ENCODE measurements at places on chromosomes 4 and X.

- DNase-seq: no peak
Observed at GRCh38 chr4:98125585-98125984, 17.7 kb downstream of the STPG2 start.

- DNase-seq: peak; percentile 85
Observed at GRCh38 chr4:40909363-40909876, 159.7 kb downstream of the NSUN7 start.

DNA sequence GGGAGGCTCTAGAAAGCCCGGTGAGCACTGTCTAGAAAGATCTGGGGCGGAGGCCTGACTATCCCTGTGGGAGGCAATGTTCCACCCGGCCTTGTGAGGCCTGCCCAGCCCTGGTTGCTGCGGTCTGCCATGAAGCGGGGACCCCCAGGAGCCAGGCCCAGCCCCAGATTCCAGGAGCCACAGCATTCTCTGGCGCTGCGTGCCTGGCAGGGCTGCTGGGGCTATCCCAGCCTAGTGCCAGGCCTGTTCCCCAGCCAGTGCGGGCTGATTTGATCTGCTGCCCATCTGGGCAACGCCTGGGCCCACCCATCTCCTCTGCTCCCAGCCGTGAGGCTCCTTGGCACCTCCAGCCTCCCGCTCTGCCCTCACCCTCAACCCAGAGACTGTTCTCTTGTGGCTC lies 19.6 kb downstream of the ATP2B3 start:
- no peak for DNase-seq

DNA sequence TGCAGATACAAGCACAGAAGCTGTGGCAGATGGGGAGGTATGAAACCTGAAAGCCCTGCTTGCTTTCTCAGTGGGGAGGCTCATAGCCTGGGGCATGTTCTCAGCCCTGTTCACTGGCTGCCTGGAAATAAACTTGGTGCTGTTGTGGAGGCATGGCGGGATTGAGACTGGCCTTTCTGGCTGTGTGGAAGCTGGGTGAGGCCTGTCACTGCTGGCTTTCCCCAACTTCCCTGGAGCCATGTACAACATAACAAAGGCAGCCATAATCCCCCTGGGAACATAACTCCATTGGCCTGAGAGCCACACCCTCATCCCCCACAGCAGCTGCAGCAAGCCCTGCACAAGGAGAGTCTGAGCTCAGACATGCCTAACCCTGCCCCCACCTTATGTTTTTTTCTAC lies 237.7 kb upstream of the TLL1 start:
- DNase-seq: no peak

DNA sequence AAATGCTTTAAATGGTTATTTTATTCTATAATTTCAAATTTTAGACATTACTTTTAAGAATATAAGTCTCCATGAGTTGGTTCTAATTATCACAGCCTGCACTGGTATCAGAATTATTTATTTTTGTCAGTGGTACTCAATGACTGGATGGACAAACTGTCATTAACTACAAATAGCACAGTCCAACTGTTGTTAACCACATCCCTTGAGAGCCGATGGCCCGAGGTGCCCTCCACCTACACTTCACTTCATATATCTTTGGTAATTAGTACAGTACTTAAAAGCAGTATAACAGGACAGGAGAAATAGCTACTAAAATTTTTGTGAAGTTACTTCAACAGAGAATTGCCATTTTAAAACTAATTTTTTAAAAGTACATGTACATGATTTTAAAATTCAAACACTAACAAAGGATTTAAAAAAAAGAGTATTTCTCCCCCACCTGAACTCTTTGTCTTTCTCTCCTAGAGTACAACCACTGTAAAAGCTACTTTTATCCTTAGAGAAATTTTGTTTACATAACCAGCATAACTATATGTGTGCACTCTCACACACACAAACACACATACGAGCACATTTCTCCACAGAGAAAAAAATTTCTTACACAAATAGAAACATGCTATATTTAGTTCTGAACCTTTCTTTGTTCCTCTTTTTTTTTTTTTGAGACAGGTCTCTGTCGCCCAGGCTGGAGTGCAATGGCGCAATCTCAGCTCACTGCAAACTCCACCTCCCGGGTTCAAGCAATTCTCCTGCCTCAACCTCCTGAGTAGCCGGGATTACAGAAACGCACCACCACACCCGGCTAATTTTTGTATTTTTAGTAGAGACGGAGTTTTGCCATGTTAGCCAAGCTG lies 6.5 kb downstream of the TIFA start:
- DNase-seq: no peak

- no peak for DNase-seq
Observed at GRCh38 chr4:48380583-48381167, 39.3 kb downstream of the SLAIN2 start.

DNA sequence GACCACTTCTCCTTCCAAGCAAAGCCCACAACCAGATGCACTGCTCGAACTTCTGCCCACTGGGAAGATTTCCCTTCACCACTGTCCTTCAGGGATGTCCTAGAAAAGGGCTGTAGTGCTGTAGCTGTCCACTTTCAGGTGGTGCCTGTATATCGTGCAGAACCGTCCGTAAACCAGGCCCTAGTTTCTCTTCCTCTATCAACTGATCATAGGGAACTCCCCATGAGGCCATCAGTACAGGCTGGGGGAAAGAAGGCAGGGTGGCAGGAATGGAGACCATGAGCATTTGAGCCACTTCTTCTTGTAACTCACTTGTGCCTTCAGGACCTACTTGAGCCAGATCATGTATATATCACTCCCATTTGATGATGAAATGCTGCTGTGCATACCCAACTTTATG lies 57.3 kb upstream of the FAM9B start:
- no peak for DNase-seq

DNA sequence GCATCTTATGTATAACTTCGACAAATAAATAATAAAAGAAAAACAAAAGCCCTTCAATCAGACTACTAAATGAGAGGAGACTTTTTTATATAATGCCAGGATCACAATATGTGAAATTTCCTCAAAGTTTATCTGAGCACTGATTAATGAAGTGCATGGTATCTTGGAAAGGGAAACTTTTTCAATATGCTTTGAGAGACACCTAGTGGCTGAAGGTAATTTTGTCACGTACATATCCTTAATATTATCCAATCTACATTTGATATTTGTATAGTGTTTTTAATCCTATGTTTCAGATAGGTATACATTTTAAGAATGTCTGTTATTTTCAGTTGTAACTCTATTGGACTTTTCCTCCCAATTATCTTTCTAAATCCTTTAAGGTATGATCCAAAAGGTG lies 146.8 kb downstream of the KLHL4 start:
- DNase-seq: no peak

- DNase-seq: no peak
Observed at GRCh38 chr4:114229706-114230105, 250.3 kb upstream of the ARSJ start.

- DNase-seq: no peak
Observed at GRCh38 chr4:32858971-32859370, 2138.8 kb downstream of the PCDH7 start.

DNA sequence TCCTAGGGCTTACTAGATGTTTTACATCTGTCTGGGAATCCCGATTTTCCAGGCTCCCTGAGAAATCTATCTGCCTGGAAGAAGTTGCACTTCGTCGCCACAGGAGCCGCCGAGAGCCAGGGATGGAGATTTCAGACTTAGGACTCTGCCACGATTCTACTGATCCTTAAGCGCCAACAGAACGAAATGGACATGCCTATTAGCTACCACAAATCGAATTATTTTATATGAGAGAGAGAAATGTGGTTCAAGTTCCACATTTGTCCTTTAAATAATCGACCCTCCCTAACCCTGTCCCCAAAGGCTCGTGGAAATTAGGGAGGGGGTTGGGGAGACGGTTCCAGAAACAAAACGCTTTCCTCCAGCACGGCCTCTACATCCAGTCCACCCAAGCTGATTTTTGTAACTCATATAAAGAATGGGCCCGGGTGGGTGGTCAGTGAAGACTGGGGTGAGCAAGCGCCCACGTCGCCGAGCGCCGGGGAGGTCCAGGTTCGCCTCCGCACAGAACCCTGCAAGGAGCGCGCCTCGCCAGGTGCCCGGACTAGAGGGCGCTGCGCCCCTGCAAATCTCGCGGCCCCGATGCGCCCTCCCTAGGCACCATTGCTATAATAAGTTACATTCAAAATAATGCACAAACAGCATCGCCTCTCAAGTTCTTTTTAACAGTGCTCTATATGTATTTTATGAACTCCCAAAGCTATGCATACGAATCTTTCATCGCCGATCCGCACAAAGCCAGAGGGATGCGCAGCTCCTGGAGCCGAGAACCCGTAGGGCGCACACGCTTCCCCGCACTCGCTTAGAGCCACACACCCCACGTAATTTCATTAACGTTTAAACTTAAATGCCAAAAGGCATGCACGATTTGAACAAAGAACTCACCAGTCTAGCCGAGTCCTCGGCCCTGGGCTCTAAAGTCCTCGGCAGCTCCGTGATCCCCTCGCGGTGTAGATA lies 2.1 kb upstream of the FAT1 start:
- DNase-seq: peak; percentile 83

GRCh38 chrX:153226344-153227185 lies 47.5 kb downstream of the MAGEA1 start:
- peak; percentile 57 for DNase-seq

GRCh38 chr4:109945056-109945455 lies 32.4 kb downstream of the EGF start:
- no peak for DNase-seq

- no peak for DNase-seq
Observed at GRCh38 chrX:103258275-103258674, 3.3 kb upstream of the TCEAL8 start.

DNA sequence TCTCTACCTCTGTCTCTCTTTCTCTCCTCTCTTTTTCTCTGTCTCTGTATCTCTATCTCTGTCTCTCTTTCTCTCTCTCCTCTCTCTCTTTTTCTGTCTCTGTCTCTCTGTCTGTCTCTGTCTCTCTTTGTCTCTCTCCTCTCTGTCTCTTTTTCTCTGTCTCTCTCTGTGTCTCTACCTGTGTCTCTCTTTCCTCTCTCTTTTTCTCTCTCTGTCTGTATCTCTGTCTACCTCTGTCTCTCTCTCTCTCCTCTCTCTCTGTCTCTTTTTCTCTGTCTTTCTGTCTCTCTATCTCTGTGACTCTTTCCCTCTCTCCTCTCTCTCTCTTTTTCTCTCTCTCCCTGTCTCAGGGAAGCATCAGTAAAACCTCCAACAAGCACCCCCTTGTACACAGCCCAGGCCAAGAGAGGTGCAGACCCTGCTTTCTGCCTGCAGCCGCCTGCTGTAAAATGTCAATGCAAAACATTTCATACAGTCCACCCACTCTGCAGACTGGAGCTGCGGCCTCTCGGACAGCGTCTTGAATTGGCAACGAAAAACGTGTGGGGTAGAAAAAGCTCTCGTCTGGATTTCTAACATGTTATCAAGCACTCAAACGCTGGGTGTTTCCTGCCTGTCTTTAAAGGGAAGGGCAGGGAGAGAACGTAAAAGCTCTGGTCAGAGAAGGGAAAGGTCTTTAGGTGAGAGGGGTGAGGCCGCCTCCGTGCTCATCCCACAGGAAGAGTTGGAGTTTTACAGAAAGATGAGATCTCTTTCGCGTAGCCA lies 3.7 kb upstream of the SHOX start:
- peak; percentile 69 for DNase-seq

DNA sequence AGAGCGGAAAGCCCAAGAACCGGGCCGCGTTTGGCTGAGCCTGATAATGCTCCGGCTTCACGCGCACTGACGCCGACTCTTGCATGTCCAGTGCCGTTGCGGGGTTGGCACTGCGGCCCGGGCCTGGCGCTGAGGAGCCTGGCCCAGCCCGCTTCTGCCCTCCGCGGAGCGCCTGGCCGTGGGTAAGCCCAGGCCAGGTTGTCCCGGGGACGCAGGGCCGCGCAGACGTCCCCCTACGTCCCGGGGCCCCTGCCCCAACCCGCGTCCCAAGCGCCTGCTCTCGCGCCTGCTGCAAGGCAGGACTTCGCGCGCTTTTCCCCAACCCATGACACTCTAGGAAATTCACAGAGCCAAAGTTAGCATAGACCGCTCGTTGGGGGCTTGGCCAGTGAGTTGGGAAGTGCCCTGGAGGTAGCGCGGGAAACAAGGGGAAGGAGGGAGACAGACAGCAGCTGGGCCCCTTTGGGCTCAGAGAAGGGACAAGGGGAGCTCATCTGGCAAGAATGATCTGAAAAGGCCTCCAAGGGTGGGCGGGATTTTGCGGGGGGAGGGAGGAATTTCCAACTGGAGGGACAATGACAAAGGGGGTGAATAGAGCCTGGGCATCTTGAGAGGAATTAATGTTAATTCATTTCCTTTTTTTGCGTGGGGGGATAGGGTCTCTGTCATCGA lies 665 bp upstream of the LRPAP1 start:
- no peak for DNase-seq

GRCh38 chr4:187071946-187072600 lies 348.4 kb upstream of the FAT1 start:
- DNase-seq: no peak

DNA sequence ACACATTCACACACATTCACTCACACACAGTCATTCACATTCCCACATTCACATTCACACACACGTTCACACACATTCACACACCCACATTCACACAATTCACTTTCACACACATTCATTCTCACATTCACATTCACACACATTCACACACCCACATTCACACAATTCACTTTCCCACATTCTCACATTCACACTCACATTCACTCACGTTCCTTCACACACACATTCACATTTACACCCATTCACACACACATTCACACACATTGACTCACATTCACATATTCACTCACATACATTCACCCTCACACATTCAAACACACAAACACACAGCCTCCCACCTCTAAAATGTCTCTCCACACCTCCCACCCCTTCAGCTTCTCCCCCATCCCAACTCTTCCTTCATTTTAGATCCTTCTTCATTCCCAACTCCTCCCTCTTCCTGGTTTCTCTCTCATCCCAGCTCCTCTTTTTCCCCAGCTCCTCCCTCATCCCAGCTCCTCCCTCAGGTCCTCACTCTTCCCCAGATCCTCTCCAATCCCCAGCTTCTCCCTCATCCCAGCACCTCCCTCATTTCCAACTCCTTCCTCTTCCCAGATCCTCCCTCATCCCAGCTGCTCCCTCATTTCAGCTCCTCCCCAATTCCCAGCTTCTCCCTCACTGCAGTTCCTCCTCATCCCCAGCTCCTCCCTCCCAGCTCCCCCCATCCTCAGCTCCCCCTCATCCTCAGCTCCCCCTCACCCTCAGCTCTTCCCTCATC lies 111.0 kb downstream of the FAM53A start:
- no peak for DNase-seq

DNA sequence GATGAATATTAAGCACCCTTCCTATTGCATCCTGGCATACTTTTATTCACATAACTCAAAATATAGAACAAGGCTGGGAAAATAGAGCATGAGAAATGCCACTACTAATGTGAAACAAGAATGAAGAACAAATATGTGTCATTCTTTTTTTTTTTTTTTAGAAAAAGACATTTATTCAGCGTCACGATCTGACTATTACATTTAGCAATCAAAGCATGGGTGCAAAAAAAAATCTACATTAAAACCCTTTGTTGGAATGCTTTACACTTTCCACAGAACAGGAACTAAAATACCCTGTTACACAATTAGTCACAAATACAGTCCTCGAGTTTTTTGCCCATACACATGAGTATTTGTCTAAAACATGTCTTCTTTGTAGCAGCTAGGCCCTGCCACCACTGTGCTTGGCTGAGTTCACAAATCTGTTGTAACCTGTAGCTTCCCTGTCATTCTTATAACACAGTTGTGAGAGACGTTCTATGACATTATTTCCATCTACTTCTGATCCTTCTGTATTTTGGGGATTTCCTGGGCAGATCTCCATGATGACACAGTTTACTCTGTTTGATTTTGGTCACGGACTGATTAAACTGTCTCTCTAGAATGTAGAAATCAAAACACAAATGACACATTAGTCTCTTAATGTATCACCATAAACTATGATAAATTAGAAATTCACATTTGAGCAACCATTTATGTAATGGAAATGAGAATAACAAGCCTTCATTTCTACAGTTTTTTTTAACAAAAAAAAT lies 9.4 kb upstream of the TET2 start:
- no peak for DNase-seq
